ENCODE measurements at places on chromosomes 2 and 18. TPM values are rescaled to one million over a fixed set of nuclear protein-coding genes. Genes with fewer than 3 reads are reported as not detected.
A peak's percentile ranks its signal among the peaks of the same experiment; 100 is the strongest.

GRCh38 chr2:220585241-220585640 lies 957.8 kb downstream of the SLC4A3 start:
- no peak for DNase-seq

- no peak for DNase-seq
These were observed 15.3 kb downstream of the DNMT3A start for GRCh38 chr2:25326326-25327013.

The PDE6D gene
- total RNA-seq, result 25.0 TPM

- DNase-seq, result no peak
These were observed 304.5 kb downstream of the EIPR1 start for GRCh38 chr2:3073041-3073595.

- DNase-seq, result no peak
These were observed 107.7 kb downstream of the LBH start for GRCh38 chr2:30339071-30339470.

The ANKRD23 gene
- total RNA-seq, result 2.2 TPM

GRCh38 chr18:73615506-73615905 lies 532.1 kb downstream of the FBXO15 start:
- peak; percentile 42 for DNase-seq

The IGFBP5 gene
- 8.9 TPM for total RNA-seq

- peak; percentile 70 for DNase-seq
These were observed 117.4 kb downstream of the LRATD1 start for GRCh38 chr2:14749884-14750283.

The NR4A2 gene
- total RNA-seq, result not detected

- DNase-seq, result no peak
These were observed 8.3 kb upstream of the DNAH7 start for GRCh38 chr2:196076778-196077568.

DNA sequence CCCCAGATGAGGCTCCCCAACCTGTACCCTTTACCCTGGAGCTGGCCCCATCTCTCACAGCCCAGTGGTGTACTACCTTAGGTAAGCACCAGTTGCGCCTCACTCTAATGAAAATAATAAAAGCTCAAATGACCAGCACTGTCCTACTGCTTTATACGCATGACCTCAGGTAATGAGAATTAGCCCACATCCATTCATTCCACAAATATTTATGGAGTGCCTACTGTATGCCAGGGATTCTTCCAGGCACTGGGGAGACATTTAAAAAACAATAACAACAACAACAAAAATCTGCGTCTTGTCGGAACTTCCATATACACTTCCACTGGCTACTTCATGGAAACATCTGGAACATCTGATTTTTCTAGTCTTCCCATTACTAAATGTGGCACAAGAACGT lies 20.8 kb downstream of the HPCAL1 start:
- no peak for DNase-seq

The MAP2 gene
- total RNA-seq, result 8.7 TPM

GRCh38 chr2:173087214-173087581 lies 11.6 kb downstream of the MAP3K20 start:
- DNase-seq, result peak; percentile 56

GRCh38 chr2:45595721-45596435 lies 15.2 kb downstream of the SRBD1 start:
- DNase-seq, result peak; percentile 79

DNA sequence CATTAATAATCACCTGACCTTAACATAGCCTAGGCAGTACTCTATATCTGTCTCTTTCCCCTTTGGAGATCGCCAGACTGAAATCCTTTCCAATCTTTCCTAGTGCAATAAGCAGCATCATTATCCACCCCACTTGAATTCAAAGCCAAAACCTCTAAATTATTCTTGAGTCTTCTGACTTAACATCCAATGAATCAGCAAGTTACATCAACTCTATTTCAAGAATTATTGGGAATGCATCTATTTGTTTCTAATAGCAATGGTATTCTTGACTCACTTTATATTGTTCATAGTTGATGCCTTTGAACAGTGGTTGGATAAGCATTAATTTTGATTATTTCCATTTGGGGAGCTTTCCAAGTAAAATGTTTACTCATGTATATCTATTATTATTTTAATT lies 144.8 kb downstream of the ZNF804A start:
- DNase-seq, result no peak
